ENCODE measurements at places on chromosomes 16 and 17. TPM values are rescaled to one million over a fixed set of nuclear protein-coding genes. Genes with fewer than 3 reads are reported as not detected.

The ZNF652 gene
- 29.3 TPM for polyA plus RNA-seq

The CLEC18C gene
- polyA plus RNA-seq = 51.2 TPM

The GLTPD2 gene
- 11.3 TPM for polyA plus RNA-seq

The FBXL16 gene
- polyA plus RNA-seq = 0.92 TPM

The TADA2A gene
- polyA plus RNA-seq = 23.9 TPM

The CCDC200 gene
- polyA plus RNA-seq = 11.3 TPM

The TUBD1 gene
- 20.9 TPM for polyA plus RNA-seq

The ASPHD1 gene
- 0.80 TPM for polyA plus RNA-seq

The CIITA gene
- polyA plus RNA-seq = 5.0 TPM

The C1QTNF8 gene
- polyA plus RNA-seq = not detected

The CCNF gene
- polyA plus RNA-seq = 9.5 TPM

DNA sequence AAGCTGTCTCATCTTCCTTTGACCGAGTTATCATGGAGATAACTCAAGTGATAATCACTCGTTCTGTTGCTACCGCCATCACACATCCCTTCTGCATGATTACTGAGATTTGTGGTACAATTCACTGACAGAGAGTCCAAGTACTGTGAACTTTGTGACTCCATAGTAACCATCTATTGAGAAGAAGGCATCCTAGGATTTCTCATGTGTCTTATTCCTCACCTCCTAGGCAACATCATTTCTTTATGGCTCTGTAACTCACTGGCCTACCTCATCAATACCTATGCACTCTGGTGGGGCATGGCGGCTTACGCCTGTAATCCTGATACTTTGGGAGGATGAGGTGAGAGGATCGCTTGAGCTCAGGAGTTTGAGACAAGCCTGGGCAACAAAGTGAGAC lies 19.4 kb downstream of the DRC7 start:
- no peak for DNase-seq

GRCh38 chr16:4381935-4382794 lies 10.5 kb downstream of the VASN start:
- DNase-seq = no peak

DNA sequence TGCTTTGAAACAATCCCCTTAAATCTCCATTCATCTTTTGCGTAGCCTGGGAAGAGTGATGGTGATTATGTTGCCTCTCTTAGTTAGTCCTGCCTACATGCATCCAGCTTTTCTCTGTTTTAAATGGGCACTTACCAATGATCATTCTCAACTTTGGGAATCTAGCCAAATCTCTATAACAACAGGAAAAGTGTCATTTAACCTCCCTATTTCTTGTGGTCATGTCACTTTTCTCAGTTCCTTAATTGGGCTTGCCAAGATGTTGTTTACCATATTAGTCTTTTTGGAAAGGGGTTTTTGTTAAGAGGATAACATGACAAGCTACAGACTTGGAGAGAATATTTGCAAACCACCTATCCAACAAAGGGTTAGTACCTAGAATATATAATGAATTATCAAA lies 15.6 kb upstream of the CLEC10A start:
- DNase-seq = no peak

DNA sequence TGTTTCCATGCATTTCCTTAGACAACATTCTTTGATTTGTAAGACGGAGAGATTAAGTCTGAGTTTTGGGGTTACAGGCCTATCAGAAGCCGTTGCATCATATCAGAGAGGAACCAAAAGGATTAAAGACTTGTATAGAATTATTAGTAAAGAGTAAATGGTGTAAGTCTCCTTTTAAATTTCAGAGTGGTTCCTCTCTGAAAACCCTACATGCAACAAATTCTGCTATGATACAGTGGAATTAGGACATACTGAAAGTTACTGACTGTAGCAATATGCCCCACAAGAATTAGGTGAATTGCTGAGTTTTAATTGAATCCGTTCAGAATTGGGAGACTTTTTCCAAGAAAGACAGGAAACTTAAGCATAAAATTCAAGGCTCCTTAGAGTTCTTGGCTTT lies 221.6 kb downstream of the FTO start:
- DNase-seq = no peak

GRCh38 chr16:25893332-25893731 lies 201.6 kb downstream of the HS3ST4 start:
- no peak for DNase-seq

DNA sequence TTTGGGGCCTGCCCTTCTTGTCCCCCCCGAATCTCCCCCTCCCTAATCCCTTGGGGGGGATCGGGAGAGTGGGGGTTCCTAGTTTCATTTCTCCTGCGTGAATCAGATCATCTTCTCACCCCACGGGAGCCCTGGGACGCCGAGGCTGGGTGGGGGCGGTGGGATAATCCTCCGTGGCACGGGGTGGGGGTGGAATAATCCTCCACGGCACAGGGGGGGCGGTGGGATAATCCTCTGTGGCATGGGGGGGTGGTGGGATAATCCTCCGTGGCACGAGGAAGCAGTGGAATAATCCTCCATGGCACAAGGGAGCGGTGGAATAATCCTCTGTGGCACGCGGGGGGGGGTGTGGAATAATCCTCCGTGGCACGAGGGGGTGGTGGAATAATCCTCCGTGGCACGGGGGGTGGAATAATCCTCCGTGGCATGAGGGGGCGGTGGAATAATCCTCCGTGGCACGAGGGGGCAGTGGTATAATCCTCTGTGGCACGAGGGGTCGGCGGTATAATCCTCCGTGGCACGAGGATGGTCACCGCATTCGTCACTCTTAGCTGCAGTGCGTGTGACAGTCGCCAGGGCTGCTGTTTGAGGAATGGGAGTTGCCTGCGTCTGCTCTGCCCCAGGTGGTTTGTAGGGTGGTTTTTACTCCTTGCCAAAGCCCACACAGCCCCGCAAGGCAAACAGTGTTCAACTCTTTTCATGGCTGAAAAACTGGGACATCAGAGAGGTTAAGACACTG lies 156.9 kb downstream of the LAT start:
- DNase-seq = no peak

DNA sequence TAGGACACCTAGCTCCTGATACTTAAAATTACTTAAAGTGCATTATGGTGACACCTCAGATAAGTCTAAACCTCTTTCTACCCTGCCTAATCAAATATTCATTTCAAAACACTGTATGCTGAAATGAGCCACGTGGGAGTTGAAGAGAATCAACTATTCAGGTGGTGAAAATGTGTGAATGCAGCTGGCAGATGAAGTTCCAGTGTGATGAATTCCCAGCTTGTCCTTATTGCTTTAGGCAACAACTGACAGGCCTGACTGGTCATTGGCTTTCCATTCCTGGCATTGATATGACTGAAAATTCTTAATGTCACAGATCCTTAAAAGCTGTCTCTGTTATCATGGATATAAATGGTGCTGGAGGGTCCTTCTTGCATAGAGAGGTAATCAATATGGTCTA lies 301.9 kb upstream of the TBX2 start:
- no peak for DNase-seq

- DNase-seq = no peak
Observed at GRCh38 chr17:28151001-28151400, 108.5 kb downstream of the NLK start.

- DNase-seq = no peak
Observed at GRCh38 chr17:59257101-59257500, 36.8 kb downstream of the GDPD1 start.

DNA sequence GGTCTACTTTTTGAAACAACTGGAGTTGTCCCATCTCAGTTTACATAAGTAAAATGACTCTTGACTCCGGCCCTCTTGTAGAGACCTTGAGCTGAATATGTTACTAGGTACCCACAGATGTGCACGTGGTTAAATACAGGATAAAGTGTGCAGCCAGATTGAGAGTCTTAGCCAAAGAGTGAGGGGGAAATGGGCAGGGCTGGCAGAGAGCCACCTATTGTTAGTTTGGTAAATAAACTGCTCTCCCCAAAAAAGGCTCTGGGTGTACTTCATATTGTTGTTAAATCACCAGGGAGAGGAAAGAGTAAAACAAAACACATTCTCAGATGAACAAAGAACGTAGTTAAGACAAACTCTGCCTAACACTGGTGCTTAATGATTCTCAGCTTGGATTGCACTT lies 20.3 kb downstream of the G6PC1 start:
- no peak for DNase-seq

- DNase-seq = no peak
Observed at GRCh38 chr17:6548578-6549330, 7.6 kb downstream of the PITPNM3 start.

DNA sequence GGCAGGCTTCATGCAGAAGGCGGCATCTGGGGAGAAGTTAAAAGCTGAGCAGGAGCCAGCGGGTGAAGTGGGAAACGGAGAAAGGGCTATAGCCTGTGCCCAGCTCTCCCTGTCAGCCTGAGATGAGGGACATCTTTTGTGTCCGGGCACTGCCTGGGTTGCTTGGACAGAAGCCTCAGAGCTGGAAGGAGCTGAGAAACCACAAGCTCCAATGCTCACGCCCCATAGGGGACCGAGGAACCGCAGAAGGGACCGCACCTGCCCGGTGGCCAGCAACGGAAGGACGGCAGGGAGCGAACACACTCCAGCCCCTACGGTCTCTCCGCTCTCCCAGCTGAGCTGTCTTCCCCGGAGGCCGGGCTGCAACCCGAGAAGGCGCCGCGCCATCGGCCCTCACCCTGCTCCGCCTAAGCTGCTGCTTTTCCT lies 175.8 kb downstream of the NPIPB11 start:
- DNase-seq = peak; percentile 33

- DNase-seq = no peak
Observed at GRCh38 chr17:78345791-78346494, 13.9 kb downstream of the SOCS3 start.

GRCh38 chr16:68065716-68066305 lies 19.4 kb upstream of the NFATC3 start:
- DNase-seq = no peak

DNA sequence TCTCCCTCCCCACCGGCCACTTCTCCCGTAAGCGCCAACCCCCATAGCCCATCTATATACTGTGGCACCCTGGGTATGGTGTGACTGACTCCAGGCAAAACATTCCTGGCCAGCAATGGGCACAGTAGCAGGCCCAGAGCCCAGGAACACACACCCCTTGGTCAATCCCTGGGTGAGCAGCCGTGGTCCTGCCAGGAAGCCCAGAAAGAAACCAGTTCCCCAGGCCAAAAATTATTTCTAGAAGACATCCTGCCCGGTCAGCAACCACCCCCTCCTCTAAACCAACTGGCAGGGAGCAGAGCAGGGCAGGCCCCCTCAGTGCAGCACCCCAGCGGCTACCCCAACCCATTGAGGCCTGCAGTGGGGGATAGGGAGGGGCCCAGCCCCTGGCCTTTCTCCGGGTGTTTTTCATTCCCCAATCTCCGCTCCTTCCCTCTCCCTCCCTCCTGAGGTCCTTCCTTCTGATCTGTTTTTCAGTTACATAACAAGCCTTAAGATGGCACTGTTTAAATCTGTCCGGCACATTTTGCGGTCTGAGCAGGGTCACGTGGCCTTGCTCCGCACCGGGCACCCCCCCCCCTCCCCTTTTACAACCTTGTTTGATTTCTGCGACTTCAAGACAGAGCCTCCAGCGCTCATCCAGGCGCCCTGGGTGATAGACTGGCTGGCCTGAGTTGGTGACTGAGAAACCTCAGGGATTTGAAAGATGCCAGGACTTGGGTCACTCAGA lies 2.0 kb downstream of the NPTX1 start:
- no peak for DNase-seq

- no peak for DNase-seq
Observed at GRCh38 chr16:81455006-81455405, 10.4 kb downstream of the CMIP start.

DNA sequence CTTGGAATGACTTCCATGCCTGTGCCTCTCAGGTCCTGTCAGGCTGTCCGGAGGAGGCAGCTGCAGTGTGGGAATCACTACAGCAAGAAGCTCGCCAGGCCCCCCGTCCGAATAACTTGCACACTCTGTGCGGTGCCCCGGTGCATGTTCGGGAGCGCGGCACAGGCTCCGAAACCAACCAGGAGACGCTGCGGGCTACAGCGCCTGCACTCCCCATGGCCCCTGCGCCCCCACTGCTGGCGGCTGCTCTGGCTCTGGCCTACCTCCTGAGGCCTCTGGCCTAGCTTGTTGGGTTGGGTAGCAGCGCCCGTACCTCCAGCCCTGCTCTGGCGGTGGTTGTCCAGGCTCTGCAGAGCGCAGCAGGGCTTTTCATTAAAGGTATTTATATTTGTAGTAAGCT lies 1.3 kb downstream of the NRN1L start:
- no peak for DNase-seq

- DNase-seq = no peak
Observed at GRCh38 chr17:4483012-4483840, 15.5 kb upstream of the SPNS2 start.

DNA sequence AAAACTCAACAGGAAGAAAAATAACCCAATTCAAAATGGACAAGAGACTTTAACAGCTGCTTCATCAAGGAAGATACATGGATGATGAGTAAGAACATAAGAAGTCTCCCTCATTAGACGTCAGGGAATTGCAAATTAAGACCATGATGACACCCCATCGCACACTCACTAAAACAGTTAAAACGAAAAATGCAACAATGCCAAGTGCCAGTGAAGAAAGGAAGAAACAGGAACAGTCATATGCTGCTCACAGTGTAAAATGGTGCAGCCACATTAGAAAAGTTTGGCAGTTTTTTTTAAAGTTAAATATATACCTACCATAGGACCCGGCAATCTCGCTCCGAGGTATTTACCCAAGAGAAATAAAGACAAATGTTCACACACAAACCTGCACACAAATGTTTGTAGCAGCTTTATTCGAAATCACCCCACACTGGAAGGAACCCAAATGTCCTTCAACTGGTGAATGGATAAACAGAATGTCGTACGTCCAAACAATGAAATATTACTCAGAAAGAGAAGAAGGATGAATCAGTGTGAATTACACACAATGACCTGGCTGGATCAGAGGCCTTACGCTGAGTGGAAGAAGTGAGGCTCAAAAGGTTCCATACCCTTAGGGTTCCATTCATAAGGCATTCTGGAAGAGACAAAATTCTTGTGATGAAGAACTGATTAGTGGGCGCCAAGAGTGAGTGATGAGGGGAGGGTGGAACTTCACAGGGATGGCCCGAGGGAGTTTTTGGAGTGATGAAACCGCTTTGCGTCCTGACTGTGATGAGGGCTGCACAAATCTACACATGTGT lies 110.3 kb downstream of the C16orf95 start:
- no peak for DNase-seq

DNA sequence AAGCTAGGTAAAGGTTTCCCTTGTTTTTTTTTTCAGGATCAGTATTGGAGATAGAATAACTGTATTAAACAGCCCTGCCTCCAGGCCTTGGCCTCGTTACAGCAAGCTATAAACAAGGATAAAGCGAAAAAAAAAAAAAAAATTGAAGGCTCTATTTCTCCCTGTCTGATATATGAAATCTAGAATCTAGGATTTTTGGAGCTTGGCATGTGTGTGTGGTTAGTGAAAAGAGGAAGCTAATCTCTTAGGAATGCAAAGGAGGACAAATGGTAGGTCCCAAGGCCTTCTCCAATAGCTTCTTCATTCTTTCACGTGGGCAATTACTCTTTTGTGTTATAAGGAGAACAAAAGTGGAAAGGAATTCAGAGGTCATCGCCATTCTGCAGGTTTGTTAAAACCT lies 470.3 kb downstream of the TMEM114 start:
- no peak for DNase-seq

DNA sequence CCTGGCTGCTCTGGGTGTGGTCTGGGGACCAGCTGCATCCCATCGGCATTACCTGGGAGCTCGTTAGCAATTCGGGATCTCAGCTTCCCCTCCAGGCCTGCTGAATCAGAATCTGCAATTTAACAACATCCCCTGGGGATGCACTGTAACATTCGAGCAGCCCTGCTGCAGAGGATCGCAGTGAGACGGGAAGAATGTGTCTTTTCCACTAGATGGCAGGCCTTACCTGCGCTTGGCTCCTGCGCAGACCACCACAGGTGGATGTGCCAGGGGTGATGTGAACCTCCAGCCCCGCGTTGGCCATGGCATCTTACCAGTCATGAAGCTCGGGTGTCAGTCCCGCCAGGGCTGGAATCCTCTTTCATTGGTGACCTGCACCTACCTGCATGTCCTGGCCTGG lies 209.9 kb downstream of the PRKCB start:
- DNase-seq = peak; percentile 5

Measured in renal cortex interstitium (tissue), 15 donors.